ENCODE measurements at places on chromosomes 3 and 15.
A peak's percentile ranks its signal among the peaks of the same experiment; 100 is the strongest.

- DNase-seq, result peak; percentile 35
Observed at GRCh38 chr15:77496715-77497109, 76.0 kb downstream of the HMG20A start.

DNA sequence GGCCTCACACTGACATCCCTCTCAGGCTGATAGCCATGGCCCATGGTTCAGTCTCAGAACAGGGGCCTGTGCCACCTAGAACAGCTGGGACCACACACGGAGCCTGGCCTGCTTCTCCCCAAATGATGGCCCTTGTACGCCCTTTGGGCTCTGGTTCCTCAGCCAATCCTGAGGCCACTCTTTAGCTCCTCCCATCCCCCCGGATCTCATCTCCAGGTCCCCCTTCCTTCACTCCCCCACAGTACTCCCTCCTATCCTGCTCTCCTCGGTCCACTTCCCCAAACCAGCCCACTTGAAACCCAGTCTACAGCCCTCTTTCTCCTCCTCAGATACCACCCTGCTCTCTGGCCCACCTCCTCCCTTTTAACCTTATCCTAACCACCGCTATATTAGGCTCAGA, 17.8 kb upstream of the ZFYVE19 start:
- DNase-seq, result no peak

- no peak for DNase-seq
Observed at GRCh38 chr3:142886940-142887339, 1.9 kb downstream of the PCOLCE2 start.

GRCh38 chr3:135766115-135766514, 199.4 kb upstream of the PPP2R3A start:
- DNase-seq, result no peak

DNA sequence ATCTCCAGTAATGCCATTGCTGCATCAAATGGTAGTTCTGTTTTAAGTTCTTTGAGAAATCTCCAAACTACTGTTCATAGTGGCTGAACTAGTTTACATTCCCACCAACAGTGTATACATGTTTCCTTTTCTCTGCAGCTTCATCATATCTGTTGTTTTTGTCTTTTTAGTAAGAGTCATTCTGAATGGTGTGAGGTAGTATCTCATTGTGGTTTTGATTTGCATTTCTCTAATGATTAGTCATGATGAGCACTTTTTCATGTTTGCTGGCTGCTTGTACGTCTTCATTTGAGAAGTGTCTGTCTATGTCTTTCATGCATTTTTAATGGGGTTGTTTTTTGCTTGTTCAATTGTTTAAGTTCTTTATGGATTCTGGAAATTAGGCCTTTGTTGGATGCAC, 10.2 kb upstream of the GCSAM start:
- DNase-seq, result peak; percentile 61

DNA sequence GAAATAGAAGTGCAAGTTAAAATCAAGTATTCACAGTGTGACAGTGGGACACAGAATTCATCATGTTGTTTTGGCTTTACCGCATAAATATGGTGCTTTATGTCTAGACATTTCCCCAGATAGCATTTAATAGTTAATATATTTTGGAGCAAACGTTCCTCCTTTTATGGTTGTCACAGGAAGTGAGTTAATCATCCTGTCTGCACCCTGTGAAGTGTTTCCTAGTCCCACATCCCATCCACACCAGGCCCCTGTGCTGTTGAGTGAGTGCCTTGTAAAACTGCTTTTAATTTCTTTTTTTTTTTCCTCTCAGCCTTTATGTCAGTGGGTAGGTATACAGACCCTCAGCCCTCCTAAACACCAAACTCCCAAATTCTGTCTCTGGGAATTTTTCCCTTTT, 393.7 kb downstream of the FEZF2 start:
- no peak for DNase-seq

DNA sequence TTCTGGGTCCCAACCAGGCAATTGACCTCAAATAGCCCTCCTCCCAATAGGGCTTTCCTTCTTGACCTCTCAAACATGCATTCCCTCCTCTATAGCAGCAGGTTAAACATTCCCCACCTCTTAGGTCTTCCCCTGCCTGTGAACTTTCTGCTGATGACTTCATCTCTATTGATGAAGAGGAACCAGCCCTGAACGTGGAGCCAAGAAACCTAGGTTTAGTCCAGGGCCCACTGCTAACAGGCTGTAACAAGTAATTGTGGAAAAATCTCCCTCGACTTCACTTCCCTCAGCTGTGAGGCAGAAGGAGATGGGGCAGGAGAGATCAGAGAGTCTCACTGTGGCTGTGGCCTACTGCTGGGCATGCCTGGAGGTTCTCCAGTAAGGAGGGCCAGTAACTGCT, 24.7 kb downstream of the ILDR1 start:
- DNase-seq, result no peak

- no peak for DNase-seq
Observed at GRCh38 chr15:70856884-70857561, 3.1 kb upstream of the LARP6 start.

DNA sequence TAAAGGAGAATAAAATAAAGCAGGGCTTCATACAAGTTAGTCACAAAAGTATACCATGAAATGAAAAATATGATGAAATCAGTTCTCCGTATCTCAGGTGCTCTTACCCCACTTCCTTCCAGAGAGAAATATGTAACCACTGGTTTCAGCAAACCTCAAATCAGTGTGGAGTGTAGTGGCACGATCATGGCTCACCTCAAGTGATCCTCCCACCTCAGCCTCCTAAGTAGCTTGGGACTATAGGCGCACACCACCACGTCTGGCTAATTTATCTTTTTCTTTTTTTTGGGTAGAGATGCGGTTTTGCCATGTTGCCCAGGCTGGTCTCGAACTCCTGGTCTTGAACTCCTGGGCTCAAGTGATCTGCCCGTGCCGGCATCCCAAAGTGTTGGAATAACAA, 24.2 kb downstream of the DENND4A start:
- no peak for DNase-seq

DNA sequence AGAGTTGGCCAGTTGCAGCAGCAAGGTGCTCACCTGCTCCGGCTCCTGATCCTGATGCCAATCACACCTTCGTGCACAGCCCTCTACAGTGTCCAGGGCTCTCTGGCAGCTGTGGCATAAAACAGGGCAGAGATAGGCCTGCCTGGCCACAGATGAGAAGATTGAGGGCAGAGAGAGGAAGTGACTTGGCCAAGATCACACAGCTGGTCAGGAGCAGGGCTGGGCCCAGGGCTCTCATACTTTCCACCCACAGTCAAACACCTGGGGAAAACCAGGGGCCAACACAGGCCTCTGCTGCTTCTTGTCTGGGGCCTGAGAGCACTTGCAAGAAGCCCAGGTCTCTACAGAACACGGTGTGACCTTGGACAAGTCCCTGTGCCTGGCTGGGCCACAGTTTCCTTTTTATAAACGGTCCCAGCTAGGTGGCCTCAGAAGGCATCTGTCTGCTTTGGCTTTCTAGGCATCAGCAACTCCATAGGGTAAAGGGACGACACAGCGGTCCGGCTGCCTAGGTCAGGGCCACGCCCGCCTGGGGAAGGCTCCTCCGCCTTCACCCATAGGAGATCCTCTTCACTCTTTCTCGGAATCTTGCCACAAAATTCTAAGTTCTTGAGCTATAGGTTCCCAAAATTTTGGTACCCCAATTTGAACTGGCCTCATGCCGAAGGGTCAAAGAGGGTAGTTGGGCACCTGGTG, 3.1 kb downstream of the ATP2B2 start:
- DNase-seq, result no peak

- no peak for DNase-seq
Observed at GRCh38 chr3:67832817-67833216, 178.4 kb upstream of the SUCLG2 start.

GRCh38 chr3:79041621-79042020, 726.2 kb downstream of the ROBO1 start:
- DNase-seq, result no peak

- DNase-seq, result no peak
Observed at GRCh38 chr3:136464502-136464901, 214.4 kb downstream of the PCCB start.

Data from T-helper 2 cell (primary cell).